ENCODE measurements at places on chromosomes 2 and 18.

GRCh38 chr2:137508739-137509384 lies 455.4 kb upstream of the HNMT start:
- DNase-seq: no peak

GRCh38 chr2:860259-860855 lies 90.3 kb upstream of the SNTG2 start:
- DNase-seq: no peak

DNA sequence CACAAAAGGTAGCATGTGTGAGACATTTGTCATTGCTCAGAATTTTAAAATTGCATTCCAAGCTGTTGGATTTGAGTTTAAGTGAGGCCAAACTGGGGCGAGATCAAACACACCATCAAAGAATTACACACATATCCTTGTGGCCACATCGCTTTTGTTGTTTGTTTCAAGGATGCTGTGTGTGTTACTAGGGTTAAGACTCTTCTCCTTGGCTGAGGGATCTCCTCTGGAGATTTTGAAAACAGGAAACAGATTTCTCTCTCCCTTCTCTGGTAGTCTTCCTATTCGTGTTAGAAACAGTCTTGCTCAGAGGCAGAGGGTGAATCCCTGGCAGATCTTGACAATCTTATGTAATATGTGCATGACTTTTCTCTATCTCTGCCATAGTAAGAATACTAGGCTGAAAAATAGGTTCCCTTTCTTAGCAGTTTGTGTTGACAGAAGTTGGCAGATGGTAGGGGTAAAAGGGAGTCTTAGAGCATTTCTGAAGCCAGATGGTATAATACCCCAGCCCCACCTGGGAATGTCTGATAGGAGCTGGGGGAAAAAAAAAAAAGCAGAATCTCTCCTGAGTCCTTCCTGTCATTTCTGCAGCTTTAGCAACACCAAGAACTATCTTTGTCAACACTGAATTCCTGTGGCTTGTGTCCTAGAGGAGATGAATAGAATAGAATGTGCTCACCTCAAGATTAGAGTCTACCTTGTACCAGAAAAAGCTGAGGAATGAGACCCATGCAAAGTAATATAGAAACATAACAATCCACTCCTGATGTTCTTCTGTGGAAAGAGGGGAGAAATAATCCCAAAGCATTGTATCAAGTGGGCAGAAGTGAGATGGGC lies 101.8 kb downstream of the XRCC5 start:
- DNase-seq: no peak

GRCh38 chr18:62165583-62165982 lies 21.3 kb downstream of the PIGN start:
- no peak for DNase-seq

DNA sequence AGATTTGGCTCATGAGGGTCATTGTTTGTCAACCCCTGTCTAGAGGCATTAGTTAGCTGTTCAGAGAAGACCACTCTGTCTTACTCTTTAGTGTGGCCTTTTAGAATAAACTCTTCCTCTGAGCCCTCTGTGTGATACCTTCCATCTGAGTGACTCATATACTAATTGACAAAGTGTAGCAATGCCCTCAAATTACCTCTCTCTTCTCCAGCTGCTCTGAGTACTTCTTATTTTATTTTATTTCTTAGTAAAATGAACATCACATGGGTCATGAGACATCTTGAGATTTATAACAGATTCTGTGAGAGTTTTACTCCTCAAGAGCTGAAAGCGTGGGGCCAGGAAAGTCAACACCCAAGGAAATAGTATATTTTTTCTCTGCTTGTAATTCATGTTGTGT lies 67.4 kb downstream of the KCTD18 start:
- no peak for DNase-seq

GRCh38 chr2:222955008-222955407 lies 94.2 kb downstream of the ACSL3 start:
- no peak for DNase-seq

DNA sequence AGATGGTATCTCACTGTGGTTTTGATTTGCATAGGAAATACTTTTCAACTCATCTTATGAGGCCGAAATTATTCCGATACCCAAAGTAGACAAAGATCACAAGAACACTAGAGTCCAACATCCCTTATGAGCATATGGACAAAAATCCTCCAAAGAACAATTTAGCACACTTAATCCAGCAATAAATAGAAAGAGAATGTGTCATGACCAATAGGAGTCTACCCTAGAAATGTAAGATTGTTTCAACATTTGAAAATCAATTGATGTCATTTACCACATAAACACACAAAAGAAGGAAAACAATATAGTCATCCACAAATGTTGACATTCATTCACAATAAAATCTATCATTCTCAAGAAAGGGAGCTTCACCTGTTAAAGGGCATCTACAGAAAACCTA lies 307.8 kb upstream of the SMIM21 start:
- no peak for DNase-seq

DNA sequence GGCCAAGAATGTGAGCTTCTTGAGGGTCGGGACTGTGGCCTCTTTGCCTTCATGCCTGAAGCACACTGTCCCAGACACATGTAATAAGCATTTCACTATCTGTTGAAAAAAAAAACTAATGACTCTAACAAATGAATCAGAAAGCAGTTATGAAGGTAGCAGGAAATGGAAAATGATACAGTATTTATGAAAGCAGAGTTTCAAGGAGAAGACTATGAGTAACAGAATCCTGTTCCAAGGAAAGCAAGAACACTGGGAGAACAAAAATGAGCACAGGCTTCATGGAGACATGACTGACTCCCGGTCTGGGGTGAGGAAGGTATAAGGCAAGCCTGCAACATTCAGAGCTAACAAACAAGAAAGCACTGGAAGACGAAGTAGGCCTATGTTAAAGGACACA lies 190.8 kb downstream of the RNF152 start:
- no peak for DNase-seq

DNA sequence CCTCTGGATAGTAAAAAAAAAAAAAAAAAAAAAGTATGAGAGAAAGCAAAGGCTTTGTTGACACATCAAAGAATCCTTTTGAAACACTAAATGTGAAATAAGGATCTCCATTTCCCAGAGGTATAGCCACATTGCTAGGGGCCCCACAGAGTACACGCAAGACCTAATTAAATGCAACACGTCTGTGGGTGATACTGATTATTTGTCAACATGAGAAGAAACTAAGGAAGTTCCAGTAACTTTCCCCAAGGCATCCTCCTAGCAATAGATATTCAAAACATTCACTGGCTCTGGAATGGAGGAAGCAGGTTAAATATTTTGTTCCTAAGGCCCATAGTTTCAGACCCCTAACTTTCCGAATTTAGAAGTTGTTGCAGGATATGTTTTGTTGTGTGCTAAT lies 24.6 kb upstream of the EPB41L3 start:
- DNase-seq: no peak

DNA sequence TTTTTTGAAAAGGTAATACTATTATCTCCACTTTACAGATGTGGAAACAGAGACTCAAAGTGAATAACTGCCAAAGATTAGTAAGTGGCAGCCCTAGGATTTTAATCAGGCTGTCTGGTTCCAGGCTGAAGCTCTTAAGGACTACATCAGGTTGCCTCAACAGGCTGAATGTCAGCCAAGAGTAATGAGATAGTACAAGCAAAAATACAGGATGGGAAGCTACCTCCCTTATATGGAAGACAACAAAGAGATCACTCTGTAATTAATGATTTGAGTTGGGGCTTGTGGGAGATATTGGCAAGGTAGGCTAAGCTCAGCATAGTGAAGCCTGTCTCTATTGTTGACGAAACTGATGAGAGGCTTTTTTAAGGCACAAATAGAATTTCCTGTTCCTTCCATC lies 323.1 kb downstream of the KCNJ3 start:
- DNase-seq: no peak

- DNase-seq: no peak
These were observed 110.7 kb upstream of the TLK1 start for GRCh38 chr2:171271386-171271785.

DNA sequence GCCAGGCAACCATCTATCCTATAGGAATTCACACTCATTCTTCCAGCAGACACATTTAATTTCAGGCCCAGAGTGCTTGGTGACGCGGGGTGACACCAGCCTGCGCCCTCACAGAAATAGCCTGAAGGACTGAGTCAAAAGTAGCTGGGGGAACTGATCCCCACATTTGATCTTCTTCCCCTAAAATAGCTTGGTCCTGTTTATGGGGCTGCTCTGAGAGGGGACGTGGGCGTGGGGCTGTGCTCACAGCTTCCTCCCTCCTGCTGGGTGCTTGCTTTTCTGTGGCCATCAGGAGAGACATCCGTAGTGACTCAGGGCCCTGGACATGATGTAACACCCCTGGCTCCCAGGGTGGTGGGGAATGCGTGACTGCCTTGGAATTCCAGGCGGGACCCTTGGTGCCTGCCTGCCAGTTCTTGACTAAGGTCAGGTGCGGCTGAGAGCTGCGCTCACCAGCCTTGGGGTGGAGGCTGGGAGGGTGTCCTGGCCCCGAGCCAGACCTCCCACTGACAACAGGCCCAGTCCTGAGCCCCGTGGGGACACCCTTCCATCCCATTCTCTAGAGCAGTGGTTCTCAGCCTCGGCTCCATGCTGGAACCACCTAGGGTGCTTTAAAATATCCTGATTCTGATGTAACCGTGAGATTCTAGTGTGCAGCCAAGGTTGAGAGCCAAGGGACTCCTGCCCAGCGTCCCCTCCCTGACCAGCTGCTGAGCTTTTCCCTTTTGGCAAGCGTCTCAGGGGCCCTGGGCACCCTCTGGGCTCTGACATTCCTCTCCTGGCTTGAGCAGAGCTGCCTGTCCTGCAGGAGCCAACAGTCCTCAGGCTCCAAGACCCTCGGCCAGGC lies 47.4 kb upstream of the SMAD7 start:
- DNase-seq: no peak

DNA sequence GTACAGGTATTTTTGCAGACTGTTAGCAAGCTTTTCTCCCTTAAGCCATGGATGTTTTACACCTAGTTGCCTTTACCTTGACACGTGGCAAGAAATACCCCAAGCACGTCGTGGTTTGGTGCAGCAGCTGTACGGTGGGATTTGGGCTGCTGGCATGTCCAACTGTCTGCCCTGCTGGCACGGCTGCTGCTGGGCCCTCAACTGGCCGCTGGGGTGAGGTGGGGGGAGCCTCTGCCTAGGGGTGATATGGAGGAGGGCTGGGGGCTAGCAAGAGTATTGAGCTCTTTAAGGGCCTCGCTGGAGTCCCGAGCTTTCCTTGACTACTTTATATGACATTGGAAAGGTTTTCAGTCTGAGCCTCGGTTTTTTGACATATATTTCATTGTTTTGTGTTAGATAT lies 41.6 kb downstream of the LPIN1 start:
- DNase-seq: no peak

DNA sequence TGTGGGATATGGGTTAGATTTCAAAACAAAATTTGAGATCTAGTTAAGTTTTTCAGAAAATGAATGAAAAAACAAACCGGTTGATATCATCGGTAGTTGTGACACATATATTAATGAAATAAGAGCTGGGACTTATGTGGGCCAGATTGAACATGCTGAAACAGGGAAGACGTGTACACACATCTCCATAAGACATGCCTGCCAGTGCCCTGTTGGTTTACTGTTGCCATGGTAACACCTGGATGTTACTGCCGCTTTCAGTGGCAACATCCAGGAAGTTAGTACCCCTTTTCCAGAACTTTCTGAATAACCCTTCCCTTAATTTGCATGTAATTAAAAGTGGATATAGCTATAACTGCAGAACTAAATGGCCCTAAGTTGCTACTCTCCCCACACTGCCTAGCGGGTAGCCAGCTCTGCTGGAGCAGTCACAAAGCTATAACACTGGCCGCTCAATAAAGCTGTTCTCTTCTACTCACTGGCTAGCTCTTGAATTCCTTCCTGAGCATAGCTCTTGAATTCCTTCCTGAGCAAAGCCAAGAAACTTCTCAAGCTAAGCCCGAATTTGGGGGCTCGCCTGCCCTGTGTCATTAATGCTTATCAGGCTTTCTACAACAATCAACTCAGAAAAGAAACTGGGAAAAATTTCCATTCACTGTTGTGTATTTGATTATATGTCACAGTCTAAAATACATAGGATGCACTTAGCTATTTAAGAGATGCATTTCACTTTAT lies 776.3 kb upstream of the CDH7 start:
- no peak for DNase-seq

- DNase-seq: no peak
These were observed 134.3 kb downstream of the THADA start for GRCh38 chr2:43461453-43462073.

DNA sequence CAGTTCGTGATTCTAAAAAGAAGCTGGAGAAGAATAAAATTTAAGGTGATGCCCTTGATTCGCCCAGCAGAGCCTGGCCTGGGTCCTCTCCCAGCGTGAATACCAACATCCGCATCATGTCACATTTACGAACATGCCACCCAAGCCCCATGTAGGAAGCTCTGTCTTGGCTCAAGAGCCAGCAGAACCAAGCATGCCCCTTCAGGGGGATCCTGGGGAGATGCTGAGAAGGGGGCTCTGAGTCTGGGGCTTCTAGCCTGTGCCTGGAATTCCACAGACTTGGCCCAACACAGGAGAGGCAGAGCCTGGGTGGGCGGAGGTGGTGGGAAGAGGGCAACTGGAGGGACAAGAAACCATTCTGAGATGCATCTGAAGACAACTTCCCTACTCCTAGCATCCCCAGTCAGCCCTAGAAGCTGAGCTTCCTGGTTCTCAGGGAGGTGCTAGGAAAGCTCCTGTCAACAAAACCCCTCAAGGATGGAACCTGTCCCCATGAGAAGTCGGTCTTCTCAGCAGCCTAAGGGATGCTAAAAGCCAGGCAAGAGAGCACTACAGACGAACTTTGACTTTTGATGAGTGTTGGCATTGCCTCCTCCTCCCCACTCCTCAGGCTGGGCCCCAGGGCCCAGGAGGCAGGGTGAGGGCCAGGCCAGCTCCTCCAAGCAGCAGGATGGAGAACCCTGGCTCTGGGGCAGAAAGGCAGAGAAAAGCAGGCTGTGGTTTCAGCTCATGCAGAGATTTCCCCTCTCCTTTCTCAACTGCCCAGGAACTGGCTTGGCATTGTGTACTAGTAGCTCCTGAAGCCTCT lies 57.9 kb downstream of the POLR1A start:
- DNase-seq: no peak

DNA sequence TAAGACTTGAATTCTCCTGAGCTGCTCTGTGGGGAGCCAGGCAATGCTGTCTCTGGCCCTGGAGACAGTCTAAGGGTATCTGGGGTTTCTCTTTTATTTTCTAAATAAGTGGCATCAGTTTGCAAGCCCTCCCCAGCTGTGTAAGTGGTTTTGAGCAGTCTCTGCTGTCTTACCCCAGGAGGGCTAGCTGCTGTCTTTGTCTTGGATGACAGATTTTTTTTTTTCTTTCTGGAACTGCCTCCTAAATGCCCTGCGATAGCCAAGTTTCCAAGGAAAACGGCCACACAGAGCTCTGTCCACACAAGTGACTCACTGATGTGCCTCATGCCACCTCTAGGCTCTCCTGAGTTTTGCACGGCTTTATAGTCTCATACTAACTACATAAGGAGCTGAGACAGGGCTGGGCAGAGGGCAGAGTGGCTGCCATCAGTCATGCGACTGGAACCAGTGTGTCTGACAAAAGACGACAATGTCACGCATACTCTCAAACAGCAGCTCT lies 37.2 kb upstream of the THOC1 start:
- DNase-seq: no peak

DNA sequence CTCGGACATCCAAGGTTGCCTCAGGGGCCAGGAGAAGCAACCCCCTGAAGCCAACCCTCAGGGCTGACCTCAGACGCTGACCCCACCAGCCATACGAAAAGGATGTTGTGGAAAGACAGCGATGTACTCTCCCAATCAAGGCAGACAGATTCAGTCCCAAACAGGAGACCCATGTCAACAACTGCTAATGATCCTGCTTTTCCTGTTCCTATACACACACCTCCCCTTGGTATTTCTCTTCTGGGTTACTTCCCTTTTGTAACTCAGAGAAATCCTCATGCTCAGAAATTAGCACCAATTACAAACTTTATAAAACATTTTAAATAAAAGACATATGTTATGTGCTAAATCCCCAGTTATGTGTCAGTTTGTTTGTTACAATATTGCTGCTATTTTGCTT lies 120.8 kb downstream of the PID1 start:
- DNase-seq: no peak

Data from activated naive CD4-positive, alpha-beta T cell treated with anti-CD3 and anti-CD28 coated beads, Interleukin-2, amount 10 ng/mL, durations not matched to agents 7 days and 5 days (primary cell).